RWPE1 (cell line): ENCODE measurements at places on chromosomes 12 and 14.

DNA sequence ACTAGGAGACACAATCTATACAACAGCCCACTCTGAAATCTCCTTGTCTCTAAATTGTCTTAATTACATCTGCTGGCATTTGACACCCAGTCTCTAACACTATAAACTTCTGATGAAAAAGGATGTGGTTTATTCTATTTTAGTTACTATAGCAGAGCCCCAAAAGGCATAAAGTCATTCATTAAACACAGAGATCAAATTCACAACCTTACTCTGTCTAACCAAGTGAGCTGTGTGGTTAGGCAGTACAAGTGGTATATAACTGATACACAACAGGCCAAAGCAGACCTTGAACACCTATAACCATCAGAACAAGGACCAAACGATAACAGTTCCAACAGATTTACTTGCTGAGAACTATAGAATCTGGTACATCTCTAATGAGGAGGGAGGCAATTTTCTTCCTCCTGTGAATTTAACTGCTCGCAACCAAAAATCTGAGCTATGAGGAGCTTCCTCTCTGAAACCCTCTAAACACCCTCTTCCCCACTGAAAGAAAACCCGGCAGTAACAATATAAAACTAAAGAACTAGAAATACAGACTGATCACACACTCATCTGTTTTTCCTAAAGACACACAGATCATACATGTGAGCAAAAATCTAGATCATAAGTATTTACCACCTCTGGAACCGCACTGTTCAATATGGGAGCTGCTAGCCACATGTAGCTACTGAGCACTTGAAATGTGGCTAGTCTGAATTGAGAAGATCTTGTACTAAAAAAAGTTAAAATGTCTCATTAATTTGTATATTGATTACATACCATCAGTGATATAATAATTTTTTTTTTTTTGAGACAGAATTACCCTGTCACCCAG is 17.7 kb downstream of the SPPL3 start:
- DNase-seq: no peak

GRCh38 chr12:39807043-39807442 is 187.4 kb upstream of the ABCD2 start:
- no peak for DNase-seq

DNA sequence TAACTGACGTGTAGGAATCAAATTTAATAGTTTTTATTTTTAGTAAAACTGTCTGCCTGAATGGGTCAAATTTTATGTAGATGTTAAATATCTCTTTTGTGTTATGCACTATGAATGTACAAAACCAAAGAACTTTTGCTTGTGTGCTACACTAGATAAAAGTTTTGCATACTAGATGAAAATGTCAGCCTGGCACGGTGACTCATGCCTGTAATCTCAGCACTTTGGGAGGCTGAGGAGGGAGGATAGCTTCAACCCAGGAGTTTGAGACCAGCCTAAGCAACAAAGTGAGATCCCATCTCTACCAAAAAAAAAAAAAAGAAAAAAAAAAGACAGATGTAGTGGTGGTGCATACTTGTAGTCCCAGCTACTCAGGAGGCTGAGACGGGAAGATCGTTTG is 11.1 kb downstream of the AEBP2 start:
- DNase-seq: no peak

- DNase-seq: no peak
These were observed 15.7 kb upstream of the SLC2A3 start for GRCh38 chr12:7951671-7952070.

- no peak for DNase-seq
These were observed 404.4 kb upstream of the PDE3A start for GRCh38 chr12:19963972-19964371.

DNA sequence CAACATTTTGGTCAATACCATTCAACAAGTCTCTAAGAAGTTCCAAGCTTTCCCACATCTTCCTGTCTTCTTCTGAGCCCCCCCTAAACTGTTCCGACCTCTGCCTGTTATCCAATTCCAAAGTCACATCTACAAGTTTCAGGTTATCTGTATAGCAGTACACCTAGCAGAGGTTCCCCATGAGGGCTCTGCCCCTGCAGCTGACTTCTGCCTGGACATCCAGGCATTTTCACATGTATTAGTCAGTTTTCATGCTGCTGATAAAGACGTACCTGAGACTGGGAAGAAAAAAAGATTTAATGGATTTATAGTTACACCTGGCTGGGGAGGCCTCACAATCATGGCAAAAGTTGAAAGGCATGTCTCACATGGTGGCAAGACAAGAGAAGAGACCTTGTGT is 10.2 kb upstream of the PLA2G1B start:
- DNase-seq: no peak

- no peak for DNase-seq
These were observed 96.3 kb upstream of the EEA1 start for GRCh38 chr12:93025145-93026103.

DNA sequence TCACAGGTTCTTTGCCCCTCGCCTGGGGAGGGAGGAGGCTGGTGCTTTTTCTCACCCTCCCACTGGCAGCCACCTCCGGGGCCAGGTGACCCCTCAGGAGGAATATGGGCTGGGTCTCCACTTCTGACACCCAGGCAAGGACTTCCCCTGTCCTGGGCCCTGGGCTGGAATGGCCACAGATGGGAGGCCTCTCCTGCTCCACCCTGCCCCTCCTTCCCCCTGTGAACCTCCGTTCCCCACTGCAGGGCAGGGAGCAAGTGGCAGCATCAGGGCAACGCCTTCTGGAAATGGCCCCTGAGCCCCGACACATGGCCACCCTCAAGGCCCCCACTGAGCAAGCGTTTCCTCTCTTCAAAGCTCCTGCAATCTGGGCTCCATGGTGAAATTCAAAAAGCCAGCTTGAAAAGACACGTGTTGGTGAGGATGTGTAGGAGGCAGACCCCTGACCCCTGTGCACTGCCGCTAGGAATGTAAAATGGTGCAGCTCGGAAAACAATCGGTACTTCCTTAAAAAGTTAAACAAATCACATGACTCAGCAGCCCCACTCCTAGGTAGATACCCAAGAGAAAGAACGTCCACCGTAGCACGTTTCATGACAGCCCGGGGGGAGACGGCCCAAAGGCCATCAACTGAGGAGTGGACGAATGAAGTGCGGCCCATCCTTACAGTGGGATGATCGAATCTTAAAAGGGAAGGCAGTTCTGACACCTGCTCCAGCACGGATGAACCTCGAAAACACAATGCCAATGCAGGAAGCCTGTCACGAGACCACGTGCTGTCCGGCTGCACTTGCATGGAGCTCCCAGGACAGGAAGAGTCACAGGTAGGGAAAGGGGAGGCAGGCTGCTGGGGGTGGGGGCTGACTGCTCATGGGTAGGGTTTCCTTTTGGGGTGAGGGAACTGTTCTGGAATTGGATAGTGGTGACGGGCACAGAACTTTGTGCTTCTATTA is 11.5 kb downstream of the XRCC3 start:
- DNase-seq: no peak

DNA sequence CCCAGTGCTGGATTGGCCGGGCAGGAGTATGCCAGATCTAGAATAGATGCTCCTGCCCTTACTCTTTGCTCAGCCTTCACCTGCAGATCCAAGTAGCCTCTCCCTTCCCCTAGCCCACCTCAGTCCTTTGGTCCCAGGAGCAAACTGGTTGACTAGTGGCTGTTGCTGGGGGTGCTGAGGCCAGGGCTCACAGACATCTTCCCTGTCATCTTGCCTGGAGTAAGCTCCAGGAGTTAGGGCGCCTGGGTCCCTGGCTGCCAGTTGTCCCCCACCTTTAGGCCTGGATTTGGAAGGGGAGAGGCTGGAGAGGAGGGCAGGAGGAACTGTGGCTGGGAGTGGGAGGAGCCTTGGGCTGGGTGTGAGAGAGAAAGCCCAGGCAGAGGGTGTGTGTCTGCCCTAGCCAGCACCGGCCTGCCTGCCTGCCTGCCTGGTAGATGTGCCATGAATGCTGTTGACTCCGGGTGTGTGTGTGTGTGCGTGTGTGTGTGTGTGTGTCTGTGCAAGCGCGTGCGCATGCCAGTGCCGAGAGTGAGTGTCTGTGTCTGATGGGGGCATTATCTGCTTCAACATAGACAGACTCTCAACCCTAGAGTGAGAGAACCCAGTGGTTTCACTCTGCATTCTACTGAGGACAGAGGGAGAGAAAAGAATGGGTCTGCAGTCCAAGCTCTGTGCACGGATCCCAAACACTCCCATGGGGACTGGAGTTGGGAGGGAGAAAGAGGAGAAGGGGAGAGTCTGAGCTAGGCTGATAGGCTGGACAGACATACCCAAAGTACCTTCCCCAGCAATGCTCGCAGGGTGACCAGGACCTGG is 845 bp upstream of the RARG start:
- peak; percentile 76 for DNase-seq

GRCh38 chr12:57628280-57629191 is 4.5 kb downstream of the B4GALNT1 start:
- DNase-seq: no peak

DNA sequence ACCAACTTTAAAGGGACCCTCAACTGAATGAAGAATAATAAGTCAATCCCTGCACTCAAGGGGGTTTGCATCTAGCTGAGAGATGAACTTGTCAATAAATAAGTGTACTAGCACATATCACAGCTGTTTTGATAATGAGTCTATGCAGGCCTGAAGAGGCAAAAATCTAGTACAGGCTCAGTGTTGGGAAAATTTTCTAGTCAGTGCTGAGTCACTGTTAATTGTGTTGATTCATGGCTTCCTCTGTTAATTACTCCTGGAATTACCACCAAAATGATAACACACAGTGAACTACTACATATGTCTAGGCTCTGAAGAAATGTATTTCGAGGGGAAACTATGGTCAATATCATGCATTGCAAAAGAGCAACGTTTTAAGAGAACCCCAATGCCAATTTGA is 18.9 kb downstream of the SNRPF start:
- DNase-seq: no peak

DNA sequence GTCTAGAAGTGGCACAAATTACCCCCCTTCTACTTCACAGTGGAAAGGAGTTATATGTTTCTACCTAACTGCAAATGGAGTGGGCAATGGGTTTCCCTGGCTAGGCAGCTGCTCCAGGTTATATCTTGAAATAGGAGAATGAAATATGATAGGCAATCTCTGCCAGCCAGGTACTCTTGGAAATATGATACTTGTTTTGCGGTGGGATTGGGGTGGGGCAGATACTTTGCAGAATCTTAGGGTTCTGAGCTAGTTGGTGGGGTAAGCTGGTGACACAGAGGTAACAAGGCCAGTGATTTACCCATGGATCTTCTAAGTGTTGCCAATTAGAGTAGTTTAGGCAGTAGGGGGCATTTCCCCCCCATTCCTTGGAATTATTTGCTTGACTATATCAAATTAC is 140.1 kb downstream of the ATP23 start:
- DNase-seq: no peak

DNA sequence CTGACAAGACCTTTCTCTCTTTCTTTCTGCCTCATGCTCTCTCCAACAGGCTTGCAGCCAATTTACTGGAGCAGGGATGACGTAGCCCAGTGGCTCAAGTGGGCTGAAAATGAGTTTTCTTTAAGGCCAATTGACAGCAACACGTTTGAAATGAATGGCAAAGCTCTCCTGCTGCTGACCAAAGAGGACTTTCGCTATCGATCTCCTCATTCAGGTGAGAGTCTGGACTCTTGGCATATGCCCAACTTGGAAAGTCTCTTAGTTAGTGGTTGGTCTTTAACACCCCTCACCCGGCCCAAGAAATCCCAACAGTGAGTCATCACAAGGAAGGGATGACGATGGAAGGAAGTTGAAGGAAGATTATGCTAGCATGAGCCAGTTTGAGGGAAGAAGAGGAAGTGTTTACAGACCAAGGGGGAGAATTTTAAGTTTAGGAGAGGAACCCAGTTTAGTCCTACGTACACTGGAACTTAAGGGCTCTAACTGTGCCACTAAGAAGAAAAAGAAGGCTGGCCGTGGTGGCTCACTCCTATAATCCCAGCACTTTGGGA is 189.7 kb downstream of the ETV6 start:
- DNase-seq: no peak

DNA sequence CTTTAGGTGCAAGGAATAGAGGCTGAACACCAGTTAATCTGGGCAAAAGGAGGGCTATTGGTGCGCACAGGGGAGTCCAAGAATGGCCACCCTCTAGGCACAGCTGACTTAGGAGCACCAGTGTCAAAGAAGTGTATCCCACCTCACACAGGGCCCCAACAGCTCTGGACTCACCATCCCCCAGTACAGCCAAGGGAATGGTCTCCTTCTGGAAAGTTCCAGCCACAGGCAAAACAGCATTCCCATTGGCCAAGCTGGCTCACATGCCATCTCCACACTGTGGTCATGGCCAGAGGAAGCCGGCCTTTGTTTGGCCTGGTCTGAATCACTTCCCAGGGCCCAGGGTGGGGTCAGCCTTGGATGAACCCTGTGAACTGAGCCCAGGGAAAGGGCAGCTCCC is 120.1 kb downstream of the DICER1 start:
- DNase-seq: no peak

DNA sequence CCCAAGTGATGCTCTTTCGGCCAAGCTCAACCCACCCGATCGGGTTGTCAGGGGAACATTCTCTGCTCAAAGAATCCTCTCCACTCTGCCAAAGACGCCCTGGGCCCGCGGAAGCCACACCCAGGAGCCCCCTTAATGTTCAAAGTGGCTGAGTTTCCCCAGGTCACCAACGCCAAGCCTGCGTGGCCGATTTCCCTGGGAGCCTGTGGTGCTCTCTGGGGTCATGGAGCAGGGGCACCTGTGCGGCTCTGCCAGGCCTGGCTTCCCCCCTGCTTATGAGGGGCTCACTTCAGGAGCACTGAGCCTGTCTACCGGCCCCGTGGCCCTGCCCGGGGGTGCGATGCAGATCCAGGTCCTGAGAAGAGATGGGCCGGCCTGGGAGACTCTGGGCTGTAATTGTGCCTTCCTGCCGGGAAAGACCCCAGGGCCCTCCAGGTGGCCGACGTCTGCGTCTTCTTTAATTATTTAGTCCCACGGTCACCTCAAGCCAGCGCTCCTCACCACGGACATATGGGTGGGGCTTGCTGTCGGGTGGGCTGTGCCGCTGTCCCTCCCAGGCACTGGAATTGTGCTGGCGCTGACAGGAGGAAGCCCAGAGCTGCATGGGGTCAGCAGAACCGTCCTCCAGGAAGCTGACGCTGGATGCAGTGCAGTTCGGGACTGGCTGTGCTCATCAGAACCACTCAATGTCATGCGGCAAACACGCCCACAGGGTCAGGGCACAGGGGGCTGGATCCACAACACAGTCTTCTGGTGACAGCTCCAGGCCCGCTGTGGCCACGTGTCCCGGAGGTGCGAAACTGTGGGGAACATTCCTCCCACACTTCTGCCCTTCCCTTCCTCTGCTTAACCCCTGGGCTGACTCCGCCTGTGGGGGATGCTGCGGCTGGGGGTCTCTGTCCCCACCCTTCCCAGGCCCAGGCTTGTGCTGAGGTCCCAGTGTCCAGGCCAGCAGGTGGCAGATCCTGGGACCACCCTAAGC is 267.6 kb upstream of the SFSWAP start:
- DNase-seq: no peak

- no peak for DNase-seq
These were observed 42.1 kb upstream of the USP44 start for GRCh38 chr12:95593266-95593871.
